ENCODE measurements at places on chromosomes 1 and 21.

GRCh38 chr1:17004466-17005364 lies 7.0 kb downstream of the ATP13A2 start:
- DNase-seq = no peak

GRCh38 chr1:163875927-163876320 lies 554.2 kb downstream of the NUF2 start:
- DNase-seq = peak; percentile 89

- peak; percentile 35 for DNase-seq
Observed at GRCh38 chr1:115133440-115133839, 44.1 kb upstream of the TSPAN2 start.

GRCh38 chr1:34236089-34236488 lies 59.4 kb downstream of the C1orf94 start:
- no peak for DNase-seq

DNA sequence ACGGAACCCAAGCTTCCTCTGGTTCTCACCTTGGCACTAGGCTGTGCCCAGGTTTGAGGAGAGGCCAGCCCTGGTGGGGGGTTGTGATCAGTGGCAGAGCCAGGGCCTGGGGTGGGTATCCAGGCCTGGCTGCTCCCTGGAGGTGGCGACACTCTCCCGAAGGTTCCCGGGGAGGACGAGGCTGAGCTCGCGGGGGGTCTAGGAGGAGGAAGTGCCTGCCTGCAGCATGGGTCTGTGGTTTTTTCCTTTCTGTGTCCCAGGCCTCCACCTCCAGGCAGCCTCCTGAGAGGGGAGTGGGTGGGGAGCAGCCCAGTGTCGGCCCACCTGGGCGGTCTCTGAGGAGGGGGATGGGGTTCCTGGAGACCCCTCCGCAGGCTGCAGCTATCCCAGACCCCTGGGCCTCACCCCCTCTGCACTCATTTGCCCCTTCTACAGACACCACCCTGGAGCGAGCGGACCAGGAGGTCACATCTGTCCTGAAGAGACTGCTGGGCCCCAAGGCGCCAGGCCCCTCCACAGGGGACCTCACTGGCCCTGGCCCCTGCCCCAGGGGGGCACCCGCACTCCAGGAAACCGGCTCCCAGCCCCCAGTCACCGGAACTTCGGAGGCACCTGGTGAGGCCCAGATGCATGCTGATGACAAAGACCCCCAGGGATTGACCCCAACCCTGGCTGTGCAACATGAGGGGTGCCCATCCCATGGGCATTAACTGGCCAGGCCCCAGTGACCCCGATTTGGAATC lies 44.3 kb downstream of the TRIM11 start:
- no peak for DNase-seq

GRCh38 chr1:156097499-156098178 lies 15.4 kb upstream of the MEX3A start:
- DNase-seq = no peak

DNA sequence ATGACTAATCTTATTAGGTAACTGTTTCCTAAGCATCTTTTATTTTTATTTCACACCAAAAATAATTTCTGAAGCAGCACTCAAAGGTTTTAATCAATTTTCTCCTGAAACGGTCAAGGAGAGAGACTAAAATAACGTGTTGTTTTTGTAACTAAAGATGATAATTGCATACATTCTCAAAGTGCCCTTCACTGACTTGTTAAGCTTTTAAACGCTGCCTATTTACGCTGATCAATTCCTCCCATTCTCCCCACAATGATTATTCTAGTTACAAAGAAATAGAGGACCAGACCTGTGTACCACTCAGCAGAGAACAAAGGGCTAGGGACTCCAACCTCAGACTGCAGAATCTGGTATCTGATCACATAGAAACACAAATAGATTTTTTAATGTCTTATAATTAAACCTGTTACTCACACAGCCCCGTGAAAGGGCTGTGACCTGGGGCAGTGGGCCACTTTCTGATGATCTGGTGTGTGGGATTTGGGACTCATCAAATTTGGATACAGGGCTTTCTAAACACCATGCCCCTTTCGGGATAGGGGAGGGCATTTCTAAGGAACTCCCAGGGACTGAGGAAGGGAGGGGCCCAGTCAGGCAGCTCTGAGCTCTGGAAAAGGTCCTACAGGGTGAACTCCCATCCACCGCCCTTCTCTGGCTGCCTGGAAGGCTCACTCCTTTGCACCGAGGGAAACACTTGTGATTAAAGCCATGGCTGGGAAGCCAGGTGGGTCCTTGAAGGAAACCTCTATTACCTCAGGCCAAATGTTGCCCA lies 65.2 kb downstream of the BCAR3 start:
- DNase-seq = no peak

DNA sequence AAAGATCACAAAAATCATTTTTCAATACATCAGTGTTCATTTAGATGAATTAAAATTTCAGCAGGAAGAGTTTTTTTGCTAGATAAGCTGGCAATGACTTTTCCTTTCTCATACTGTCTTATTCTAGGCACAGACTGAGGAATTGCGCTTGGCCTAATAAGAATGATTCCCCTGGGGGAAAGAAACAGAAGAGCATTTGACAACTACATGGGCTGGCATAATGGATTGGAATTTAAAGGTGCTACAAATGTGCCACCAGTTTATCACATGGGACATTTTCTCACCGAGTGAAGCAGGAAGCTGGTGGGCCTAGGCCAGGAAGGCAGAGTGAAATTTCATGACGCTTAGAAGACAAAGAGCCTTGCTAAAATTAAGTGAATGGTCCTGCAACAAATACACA lies 39.3 kb downstream of the CDKN2C start:
- DNase-seq = no peak

GRCh38 chr21:35921471-35921870 lies 138.9 kb downstream of the SETD4 start:
- no peak for DNase-seq

GRCh38 chr1:176211396-176212165 lies 4.5 kb upstream of the COP1 start:
- DNase-seq = no peak

DNA sequence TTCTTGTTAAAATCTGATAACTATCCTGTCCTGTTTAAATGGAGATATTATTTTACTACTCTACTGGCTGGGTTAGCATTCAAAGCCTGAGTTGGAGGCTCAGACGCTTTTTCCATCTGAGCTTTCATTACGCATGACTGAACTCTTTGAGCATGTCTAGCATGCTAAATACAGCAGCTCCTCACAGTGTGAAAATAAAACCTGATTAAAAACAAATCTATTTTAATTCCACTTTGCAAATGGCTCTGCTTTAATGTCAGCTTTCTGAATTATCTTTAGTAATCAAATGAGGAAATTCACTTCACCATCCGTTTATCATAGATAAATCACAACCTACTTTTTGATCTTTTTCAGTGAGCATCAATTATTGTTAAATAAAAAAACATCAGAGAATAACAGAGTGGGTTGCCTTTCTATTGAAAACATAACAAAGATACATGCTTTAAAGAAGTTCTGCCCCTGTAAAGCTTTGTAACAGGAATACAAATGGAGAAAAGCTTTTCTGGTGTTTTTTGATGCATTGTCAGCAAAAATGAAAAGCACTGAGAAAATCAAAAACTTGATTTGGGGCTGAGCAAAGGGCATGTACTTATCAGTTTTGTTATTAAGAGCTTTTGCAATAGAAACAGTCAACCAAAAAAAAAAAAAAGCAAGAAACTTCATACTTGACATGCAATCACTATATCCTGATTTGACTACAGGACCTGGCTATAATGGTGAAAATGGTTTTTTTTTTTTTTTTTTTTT lies 3.5 kb upstream of the SPEN start:
- no peak for DNase-seq

DNA sequence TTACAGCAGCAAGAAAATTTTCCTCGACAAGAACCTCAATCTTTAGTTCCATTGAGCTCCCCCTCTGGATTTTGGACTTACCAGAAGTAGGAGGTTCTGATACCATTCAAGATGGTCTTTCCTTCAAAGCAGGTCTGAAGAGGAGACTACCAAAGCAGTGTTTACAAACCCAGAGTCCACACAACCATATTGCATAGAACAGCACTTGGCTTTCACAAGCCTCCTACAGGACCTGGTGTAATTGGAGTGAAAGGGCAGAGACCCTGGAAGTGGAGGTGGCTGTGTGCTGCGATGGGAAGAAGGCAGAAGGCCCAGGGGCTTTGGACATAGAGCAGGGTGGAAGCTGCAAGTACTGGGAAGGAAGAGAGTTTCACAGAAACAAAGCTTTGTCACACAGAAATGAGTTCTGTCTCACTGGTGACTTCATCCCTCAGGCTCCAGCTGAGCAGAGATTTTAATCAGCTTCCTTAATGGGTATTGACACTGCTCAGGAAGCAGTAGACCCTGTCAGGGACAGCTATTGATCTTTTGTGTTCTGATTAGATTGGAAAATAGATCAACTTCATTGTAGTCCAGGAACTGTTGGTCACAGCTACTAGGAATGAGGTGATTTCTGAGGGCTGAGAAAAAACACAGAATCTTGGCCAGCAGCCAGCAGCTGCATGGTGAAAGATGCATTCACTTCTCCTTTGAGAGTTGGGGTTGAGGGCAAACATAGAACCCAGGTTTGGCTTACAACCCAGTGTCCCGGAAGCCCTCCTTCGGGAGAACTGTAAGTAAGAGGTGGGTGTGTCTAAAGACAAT lies 124.0 kb downstream of the SYT2 start:
- DNase-seq = peak; percentile 66

DNA sequence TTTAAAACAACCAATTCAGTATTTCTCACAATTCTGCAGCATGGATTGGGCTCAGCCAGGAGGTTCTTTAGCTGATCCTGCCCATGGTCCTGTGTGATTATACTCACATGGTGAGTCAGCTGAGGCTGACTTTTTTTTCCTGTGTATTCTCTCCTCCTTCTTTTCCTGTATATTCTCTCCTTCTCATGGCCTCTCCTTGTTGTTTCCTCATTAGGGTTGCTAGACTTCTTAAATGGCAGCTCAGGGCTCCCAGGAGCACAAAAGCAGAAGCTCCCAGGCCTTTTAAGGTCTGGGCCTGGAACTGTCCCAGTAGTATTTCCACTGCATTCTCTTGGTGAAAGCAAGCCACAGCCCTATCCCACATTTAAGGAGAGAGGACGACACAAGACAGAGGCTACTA lies 26.8 kb downstream of the VANGL1 start:
- peak; percentile 63 for DNase-seq

- DNase-seq = no peak
Observed at GRCh38 chr1:171899838-171900237, 58.5 kb downstream of the DNM3 start.

GRCh38 chr1:2575801-2576663 lies 10.5 kb upstream of the PRXL2B start:
- DNase-seq = no peak

- no peak for DNase-seq
Observed at GRCh38 chr1:194252199-194252598, 1065.8 kb upstream of the B3GALT2 start.

GRCh38 chr1:65764052-65764451 lies 28.6 kb upstream of the PDE4B start:
- DNase-seq = no peak

- DNase-seq = no peak
Observed at GRCh38 chr1:149883598-149884247, 15.6 kb upstream of the BOLA1 start.

DNA sequence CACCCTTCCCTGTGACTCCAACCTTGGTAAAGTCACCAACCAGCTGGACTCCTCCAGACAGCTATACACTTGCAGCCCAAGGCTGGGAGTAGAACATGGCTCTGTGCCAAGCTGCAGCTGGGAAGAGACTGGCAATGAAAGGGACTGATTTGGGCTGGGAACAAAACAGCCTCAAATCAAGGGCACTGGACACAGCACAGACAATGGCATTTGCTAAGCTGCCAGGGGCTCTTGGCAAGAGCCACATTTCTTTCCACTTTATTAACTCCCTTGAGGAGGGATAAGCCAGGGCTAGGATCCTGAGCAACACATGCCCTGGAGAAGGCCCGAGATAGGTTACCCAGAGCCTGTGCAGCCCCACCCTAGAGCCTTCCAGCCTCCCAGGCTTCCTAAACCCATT lies 12.0 kb downstream of the SYT11 start:
- DNase-seq = no peak

DNA sequence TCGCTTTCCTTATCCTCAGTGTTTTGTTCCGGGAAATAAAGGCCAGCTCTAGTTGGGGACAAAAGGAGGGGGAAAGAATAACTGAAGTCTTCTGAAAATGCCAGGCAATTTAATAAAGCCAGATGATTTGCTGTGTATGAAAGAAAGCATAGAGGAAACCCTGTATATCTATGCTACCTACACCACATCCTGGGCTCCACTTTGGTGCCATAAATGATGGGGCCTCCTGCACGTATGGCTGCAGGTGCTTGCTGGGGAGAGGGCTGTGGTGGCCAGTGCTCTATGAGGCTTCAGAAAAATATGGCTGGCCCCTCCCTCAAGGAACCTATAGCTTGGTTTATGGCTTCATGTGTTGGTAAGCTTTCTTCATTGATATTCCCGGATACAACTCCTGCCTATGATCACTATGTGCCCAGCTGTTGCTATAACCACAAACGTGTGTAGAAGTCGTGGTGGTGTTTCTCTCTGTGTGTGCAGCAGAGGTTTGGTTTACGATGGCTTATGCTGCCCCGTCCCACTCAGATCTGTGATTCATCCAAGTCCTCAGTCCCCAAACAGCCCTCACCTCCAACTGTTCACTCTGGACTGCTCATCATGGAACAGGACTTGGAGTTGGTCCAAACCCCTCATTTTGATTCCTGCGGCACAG lies 59.5 kb downstream of the BACE2 start:
- DNase-seq = no peak

GRCh38 chr1:83818916-83819315 lies 180.0 kb downstream of the TTLL7 start:
- DNase-seq = peak; percentile 56

DNA sequence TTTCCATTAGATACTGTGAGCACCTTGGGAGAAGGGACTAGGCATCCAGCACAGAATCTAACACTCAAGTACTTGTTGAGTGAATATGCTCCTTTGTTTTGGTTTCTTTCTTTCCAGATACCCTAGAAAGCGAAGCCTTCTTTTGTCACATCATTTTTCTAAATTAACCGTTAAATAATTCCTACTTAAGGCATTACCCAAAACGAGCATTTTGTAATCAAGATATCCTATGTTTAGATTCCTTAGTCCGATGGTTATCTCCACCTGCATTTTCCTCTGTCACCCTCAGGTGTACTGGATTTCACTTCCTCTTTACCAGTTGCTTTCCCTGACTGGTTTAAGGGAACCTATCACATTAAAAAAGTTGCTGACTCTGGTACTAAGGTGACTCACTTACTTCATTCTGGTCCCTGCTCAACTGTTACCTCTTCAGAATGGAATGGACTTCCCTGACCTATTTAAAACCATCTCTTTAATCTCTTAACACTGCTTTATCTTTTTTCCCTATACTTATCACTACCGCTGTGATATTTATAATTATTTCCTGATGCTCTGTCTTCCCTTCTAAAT lies 3.2 kb downstream of the B3GALNT2 start:
- peak; percentile 49 for DNase-seq

- DNase-seq = no peak
Observed at GRCh38 chr1:22417466-22417865, 34.2 kb upstream of the ZBTB40 start.

DNA sequence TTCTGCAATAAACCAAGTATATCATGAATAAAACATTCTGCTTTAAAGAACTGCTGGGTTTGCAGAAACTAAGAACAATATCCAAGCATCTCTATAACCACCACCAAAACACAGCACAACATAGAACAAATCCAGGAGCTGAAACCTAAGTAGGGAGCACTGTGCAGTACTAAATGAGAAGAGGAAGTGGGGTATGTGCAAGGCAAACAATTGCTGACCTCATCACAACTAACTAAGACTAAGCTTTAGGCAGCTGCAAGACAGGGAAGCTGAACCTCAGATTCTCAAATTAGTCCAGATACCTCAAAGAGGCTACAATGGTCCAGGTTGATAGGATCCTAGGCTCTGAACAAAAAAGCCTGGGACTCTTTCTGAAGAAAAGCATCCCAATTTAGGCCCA lies 172.6 kb downstream of the SLC44A5 start:
- no peak for DNase-seq
